Left kidney (tissue), 8 donors: ENCODE measurements at places on chromosomes 1 and 21.

DNA sequence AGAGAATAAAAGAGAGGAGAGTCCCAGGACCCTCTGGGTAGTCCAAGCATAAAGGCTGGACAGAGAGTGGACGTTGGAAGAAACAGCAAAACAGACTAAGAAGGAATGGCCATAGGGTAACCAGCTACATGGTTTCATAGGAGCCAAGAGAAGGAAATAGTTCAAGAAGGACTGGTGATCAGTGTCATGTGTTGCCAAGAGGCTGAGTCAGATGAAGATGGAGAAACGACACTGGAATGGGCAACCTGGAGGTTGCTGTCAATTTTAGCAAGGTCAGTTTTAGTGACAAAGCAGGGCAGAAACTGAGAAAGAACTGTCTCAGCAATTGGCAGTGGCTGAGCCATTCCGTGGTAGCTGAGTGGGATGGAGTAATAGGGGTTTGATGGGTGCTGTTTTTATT lies 41.4 kb downstream of the HMGB4 start:
- no peak for DNase-seq

DNA sequence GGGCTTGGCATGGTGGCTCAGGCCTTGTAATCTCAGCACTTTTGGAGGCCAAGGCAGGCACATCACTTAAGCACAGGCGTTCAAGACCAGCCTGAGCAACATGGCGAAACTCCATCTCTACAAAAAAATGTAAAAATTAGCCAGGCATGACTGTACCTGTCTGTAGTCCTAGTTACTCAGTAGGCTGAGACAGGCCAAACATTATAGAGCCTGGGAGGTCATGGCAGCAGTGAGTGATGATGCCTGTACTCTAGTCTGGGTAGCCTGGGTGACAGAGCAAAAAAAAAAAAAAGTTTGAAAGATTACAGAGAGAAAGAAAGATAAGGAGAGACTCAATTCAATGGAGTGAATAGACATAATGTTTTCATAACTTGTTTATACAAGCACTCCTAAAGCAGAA lies 556.5 kb upstream of the BRINP3 start:
- DNase-seq: no peak

- DNase-seq: no peak
Measured at GRCh38 chr1:9164532-9164900, 35.6 kb upstream of the GPR157 start.

DNA sequence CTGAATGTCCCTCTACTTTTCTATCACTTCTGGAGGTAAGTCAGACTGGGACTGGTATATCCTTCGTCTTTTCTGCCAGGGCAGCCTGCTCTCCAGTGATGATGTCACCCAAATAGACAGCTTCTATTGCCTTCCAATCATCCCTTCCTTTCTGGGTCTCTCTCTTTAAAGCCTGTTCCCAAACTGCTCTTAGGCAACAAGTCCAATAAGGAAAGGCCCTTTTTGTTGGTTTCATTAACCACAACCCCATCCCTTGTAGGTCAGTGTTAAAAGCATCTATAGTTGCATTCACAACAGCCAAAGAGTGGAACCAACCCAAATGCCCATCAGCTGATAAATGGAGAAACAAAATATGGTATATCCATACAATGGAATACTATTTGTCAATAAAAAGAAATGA lies 114.4 kb downstream of the CNIH3 start:
- DNase-seq: no peak

GRCh38 chr1:91098299-91098906 lies 76.6 kb upstream of the ZNF644 start:
- DNase-seq: no peak

DNA sequence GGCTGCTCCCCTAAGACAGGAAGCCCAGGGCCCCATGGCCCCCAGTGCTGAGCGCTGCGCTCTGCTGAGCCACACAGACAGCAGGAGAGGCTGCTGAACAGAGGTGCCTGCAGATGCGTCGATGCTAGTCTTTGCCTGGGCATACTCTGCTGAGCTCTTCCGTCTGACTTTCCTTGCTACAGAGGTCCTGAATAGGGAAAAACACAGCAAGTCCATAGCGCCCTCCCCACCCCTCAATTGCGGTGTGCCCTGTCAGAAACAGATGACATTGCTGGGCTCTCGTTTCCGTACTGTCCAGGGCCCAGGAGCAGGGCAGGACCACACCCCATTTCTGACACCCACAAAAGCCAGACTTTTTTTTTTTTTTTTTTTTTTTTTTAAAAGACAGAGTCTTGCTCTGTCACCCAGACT lies 252.5 kb downstream of the SDCCAG8 start:
- DNase-seq: no peak

DNA sequence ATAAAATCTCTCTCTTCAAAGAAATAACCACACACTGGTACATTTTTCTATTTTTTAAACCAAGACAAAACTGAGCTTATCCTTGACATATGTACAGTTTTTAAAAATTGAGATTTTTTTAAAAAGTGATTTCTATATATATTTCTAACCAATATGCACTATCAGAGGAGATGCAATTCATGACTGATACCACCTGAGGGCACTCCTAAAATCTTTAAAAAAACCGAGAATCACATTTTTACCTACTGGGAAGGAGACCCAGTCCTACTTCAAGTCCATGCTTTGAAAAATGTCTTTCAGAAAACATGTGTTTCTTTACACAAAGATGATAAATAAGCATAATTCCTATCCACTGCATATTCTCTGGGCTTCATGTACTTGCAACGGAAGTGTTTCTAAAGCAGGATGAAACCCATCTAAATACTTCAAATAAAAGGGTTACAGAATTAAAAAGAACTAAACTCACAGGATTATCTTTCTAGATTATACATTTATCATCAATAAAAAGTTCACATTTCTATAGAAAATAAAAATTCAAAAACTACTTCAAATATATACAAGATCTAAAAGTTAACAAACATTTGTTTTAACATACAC lies 98.6 kb downstream of the ENAH start:
- peak; percentile 33 for DNase-seq

- no peak for DNase-seq
Measured at GRCh38 chr21:41593051-41593759, 85.2 kb upstream of the TMPRSS2 start.

DNA sequence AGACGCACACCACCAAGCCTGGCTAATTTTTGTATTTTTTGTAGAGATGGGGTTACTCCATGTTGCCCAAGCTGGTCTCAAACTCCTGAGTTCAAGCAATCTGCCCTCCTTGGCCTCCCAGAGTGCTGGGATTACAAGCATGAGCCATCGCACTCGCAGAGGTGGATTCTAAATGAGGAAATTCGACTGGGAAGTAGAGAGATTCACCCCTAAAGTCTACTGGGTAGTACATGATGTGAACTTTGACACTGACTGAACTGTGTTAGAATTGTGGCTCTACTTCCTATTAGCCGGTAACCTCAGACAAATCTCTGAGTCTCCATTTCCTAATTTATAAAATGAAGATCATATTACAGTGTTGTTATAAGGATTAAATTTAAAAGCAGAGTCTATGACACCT lies 276.0 kb upstream of the NR5A2 start:
- DNase-seq: no peak

- no peak for DNase-seq
Measured at GRCh38 chr1:52663716-52664115, 30.7 kb downstream of the SHISAL2A start.

DNA sequence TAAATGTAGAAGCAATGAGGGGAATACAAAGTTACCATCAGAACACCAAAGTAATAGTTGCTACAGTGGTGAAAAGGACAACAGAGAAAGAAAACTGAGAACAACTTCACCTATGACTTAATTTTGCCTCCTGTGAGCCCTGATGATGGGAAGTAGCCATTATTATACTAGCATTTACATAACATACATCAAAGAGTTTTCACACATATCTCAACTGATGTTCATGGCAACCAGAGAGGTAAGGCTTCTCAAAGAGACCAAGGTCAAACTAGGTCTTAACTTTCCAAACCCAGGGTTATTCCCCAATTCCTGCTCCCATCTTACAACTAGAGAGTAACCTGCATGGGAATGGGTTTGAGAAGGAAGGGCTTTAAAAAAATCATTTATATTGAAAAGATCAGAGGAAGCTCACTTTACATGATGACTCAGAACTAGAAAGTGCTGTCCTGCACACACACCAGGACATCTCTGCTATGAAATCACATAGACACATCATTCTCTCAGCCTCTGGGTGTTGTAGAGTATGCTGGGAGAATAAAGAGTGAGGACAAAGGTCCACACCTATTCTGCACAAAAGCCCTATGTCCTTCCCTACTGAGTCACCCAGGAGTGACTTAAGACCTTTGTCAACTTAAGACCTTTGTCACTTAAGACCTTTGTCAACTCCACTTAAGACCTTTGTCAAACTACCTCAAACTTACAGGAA lies 179.7 kb downstream of the TNFSF18 start:
- DNase-seq: no peak

DNA sequence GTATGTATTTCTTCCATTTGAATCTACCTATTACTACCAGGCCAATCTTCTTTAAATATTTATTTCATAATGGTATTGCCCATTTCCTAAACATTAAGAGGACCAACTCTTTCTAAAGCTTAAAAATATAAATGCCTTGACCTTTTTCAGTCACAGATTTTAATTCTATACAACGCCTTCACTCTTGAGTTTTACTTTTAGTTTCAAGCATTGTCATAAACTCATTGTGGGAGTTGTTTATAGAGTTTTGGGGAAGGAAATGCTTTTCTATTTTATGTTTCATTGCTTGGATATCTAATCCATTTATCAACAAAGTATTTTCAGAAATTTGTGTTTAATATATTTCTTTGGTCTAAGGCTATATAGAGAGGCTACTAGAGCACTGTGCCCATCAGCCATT lies 155.8 kb downstream of the DPYD start:
- DNase-seq: no peak

DNA sequence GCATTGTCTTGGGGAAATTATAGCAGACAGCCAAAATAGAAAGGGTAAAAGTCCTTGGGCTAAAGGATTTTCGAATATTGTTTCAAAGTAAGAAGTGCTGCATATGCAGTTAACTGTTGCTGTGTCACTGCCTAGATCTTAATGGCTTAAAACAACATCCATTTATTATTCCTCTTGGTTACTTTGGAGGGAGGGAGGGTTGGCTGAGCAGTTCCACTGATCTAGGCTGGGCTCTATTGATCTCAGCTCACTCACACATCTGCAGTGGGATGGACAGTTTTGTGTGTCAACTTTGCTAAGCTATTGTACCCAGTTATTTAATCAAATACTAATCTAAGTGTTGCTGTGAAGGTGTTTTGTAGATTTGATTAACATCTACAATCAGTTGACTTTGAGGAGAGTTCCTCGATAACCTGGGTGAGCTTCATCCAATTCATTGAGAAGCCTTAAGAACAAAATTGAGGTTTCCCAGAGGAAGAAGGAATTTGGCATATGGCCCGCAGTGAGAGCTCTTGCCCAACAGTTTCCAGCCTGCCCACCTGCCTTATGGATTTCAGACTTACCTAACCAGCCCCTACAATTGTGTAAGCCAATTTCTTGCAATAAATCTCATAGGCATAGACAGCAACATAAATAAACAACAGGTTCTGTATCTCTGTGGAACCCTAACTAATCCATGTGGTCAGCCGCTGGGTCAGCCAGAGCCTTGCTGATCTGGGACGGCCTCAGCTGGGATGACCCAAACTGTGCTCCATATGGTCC lies 187.3 kb downstream of the AK5 start:
- no peak for DNase-seq

DNA sequence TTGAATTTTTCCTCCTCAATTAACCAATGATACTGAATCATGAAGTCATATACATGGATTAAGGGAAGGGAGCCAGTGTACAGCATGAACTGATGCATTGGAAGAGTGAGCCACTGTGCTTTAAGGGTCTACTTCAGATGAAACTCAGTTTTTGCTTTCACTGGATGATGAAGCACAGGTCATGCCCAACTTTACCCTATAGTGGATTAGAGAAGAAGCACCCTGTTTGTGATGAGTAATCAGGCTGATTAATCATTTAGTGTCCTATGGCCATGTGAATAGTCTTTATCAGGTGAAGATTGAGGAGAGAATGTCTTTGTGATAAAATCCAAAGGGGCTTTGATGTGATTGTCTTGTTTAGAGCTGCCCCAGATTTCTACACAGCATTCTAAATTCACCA lies 24.7 kb upstream of the LAMC1 start:
- no peak for DNase-seq

- no peak for DNase-seq
Measured at GRCh38 chr1:22790232-22791008, 79.8 kb downstream of the EPHB2 start.

DNA sequence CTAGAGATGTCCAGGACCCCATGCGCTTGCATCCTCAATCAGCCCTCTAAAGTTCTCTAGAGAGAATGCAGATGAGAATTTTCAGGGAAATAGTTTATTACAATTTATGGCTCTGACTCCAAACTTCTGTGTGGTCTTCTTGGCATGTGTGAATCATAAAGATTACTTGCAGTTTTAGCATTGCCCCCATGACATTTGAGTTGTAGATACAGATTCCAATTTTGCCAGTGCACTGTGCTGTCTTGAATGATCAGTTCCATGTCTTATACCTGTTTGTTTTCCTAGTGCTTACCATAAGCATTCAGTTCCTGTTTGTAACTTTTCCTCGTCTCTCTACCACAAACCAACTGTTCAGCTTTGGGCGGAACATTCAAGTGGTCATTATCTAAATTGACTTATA lies 4.8 kb downstream of the KRTAP21-3 start:
- DNase-seq: no peak

DNA sequence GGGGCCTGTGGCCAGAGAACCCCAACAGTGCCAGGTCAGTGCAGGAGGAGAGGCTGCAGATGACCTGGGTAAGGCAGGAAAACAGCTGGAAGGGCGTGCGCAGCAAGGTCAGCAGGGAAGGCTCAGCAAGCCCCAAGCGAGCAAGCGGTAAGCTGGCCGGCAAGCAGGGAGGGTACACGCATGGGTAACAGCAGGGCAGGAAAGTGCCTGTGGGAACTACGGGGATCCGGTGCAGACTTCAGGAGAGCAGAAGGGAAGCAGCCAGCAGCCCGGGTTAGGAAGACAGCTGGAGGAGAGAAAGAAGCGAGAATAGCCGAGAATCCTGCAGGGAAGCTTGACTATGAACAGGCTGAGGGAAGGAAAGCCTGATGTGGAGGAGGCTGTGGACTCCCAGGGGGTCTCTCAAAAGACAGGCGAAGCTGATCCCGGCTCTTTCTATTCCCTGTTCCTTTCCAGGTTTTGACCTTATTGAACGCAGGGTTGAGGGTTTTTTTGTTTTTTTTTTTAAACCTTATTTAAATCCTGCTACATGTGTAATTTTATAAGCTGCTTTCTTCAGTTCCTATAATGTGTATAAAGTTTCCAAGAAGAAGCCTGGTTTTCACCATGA lies 20.9 kb downstream of the UMODL1 start:
- DNase-seq: peak; percentile 30

DNA sequence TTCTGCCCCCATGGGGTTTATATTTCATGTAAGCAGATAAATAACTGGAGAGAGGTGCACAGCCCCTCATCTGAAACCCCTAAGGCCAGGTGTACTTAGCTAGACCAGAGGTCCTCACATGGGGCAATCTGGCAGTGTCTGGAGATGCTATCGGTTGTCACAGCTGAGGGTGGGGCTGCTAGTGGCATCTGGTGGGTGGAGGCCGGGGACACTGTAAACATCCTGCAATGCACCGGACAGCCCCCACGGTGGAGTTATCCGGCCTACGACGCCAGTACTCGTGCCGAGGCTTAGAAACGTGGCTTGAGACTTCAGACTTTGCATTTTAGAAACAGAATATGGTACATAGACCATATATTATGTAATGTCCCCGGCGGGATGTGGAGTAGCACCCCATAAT lies 186.5 kb upstream of the VAMP3 start:
- no peak for DNase-seq
